AG04450 (cell line): ENCODE measurements at places on chromosomes 13 and 19. TPM values are rescaled to one million over a fixed set of nuclear protein-coding genes. Genes with fewer than 3 reads are reported as not detected.

DNA sequence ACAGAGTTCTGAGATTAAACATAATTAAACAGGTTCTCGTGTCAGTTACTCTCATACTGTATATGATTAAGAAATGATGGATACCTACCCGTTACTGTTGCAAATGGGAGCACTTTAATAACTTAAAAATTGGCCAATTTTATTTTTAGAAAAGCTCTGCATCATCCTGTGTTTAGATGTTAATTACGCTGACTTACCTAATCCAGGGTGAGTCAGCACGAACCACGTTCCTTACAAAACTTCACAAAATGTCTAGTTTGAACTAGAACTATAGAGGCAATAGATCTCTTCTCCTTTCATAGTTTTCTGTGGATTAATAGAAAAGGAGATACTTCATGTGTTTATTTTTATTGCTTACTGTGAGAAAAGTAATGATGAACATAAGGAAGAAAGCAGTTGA is 363.9 kb downstream of the MYO16 start:
- no peak for DNase-seq

DNA sequence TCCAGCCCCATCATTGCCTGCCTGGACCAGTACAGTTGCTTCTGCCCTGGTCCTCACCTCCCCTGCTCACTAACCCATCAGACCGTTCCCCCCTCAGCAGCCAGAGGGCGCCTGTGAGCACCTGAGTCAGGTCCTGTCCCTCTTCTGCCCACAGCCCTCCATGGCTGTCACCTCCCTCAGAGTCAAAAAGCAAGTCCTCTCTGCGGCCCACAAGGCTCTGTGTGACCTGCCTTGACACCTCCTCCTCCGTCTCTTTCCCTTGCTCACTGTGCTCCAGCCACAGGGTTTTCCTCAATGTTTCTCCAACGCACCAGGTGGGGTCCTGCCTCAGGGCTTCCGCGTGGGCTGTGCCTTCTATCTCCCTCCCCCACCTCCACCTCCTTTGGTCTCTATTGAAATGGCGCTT is 29.4 kb upstream of the PTPRS start:
- DNase-seq, result no peak

GRCh38 chr19:52269338-52270261 is at the start of gene ZNF766:
Gene ZNF766 (plus strand): TSS chr19:52269587. CDS start chr19:52269614, 27 bp downstream.
- DNase-seq, result peak; percentile 85

DNA sequence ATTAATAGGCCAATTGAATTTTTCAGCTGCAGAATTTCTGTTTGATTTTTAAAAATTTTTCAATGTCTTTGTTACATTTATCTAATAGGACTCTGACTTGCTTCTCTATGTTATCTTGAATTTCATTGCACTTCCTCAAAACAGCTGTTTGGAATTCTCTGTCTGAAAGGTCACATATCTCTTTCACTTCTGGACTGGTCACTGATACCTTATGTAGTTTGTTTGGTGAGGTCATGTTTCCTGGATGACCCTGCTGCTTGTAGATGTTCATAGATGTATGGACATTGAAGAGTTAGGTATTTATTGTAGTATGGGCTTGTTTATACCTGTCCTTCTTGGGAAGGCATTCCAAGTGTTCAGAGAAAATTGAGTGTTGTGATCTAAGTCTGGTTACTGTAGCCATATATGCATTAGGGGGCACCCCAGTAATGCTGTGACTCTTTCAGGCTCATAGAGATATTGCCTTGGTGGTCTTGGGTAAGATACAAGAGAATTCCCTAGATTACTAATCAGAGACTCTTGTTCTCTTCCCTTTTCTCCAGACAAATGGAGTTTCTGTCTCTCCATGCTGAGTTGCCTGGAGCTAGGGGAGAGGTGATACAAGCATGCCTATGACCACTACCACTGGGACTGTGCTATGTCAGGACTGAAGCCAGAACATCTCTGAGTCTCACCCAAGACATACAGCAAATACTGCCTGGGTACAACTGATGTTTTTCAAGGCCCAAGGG is 27.8 kb downstream of the RFC3 start:
- DNase-seq, result no peak

DNA sequence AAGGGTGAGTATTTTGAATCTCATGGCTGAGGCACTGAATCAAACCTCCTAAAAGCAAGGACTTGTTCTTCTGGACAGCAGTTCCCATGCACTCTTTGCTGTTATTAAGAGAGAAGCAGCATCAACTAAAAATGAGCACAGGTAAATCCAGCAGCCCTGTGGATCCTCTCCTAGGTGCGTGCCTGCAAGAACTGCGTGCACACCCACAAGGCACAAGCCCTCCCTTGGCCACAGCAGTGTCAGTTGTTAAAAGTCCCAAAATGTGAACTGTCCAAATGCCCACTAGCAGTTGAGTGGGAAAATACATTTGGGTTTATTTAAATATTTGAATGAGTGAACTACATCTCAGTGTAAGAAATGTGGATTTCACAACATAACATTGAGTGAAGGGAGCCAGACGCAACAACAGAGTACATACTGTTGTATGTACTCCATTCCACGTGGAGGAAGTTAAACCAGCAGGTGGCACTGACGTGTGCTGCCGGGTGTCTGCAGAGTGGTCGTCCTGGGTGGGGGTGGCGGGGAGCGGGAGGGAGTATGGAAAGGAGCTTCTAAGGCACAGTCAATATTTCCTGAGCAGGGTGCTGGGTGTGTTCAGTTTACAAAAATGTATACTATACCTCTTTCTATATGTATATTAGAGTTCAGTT is 266.4 kb downstream of the NALCN start:
- peak; percentile 34 for DNase-seq

GRCh38 chr13:113742445-113743120 is 16.4 kb upstream of the TMEM255B start:
- no peak for DNase-seq

GRCh38 chr19:50725218-50725910 is 2.2 kb downstream of the CLEC11A start:
- no peak for DNase-seq

PDE4C gene
- polyA plus RNA-seq, result 0.12 and 0.46 TPM in 2 replicates

TNNT1 gene
- 2.8 and 3.3 TPM in 2 replicates for polyA plus RNA-seq

ELSPBP1 gene
- not detected in 2 replicates for polyA plus RNA-seq

CEACAM8 gene
- not detected in 2 replicates for polyA plus RNA-seq

ZNF784 gene
- 1.9 and 2.8 TPM in 2 replicates for polyA plus RNA-seq

VAV1 gene
- not detected in 2 replicates for polyA plus RNA-seq
